ENCODE measurements at places on chromosomes 6 and 20.

- DNase-seq: no peak
Measured at GRCh38 chr6:90044833-90045381, 150.6 kb downstream of the GJA10 start.

GRCh38 chr6:16511040-16511660 lies 250.1 kb downstream of the ATXN1 start:
- no peak for DNase-seq

- DNase-seq: no peak
Measured at GRCh38 chr20:29740951-29741593, 1516.4 kb upstream of the DEFB115 start.

DNA sequence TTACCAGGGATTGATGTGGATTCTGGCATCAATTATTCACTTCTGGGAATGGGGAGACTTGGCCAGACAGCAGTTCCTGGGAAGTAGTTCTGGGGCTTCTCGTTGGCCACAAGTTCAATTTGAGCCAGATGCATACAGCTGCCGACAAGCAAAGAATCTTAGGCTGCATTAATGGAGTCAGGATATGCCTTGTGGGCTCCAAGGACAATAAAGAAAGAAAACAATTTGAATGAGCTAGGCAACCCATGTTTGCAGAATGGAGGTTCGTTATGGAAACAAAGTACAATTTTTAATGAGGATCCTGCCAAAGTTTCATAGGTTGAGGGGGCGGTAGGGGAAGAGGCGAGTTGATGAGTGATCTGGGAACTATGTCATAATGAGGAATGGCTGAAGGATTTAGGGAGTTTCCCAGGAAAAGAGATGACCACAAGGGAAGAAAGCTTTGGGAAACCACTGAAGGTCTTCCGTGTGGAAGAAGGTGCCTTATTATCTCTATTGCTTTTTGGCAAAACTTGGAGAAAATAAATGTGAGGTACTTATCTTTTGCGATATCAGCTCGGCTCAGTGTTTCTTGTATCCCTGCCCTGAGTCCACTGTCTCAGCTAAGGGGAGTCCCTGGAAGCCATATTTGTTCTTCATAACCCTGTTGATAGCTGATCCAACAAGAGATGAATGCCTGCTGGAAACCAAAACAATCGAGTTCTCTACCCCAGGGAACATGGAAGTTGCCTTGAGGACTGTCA lies 181.0 kb upstream of the ZNF217 start:
- DNase-seq: peak; percentile 70

GRCh38 chr20:7734216-7734615 lies 206.0 kb downstream of the HAO1 start:
- DNase-seq: no peak

DNA sequence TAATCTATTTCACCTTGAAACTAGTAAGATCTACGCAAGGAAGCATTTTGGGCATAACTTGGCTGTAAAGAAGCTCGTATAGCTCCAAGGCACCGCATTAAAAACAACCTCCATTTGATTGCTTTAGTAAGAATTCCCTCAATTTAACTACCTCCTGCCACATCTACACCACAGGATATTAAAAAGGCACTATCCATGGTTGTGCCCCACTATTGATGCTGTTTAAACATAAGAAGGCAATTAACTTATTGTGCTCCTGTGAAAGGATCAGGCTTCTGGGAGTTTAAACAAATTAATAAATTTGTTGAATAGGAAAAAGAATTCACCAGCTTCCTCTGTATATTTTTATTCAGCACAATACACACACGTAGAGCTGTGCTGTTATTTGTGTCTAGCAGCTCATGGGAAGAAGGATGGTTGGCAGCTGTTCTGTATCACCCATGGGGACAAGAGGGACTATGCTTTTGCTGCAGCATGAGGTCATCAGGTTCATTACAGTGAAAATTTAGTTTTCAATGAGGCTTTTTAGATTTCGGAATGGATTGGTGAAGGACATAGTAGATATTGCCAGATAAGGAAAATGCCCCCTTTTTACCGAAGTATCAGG lies 513.3 kb downstream of the HAO1 start:
- no peak for DNase-seq

- DNase-seq: no peak
Measured at GRCh38 chr20:61803915-61804751, 261.5 kb downstream of the TAF4 start.

- no peak for DNase-seq
Measured at GRCh38 chr6:17038316-17038715, 63.5 kb upstream of the STMND1 start.

DNA sequence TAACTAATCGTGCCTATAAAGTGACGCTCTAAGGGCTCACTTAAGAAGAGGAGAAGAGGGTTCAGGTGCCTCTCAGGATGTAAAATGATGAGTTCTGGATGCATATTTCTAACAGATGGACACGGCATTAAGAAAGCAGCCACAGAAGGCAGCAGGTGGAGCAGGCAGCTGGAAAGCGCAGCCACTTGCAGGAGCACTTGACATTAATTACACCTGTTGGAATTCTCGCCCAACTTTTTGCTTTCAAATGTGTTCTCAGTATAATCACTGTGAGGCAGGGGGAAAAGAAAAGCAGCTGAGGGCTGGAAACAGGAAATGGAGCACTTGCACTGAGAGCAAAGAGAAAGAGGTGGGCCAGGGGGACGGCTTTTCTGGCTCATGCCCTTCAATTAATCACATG lies 164.2 kb downstream of the NKAIN2 start:
- DNase-seq: no peak

GRCh38 chr6:162882801-162883481 lies 155.2 kb downstream of the PACRG start:
- no peak for DNase-seq

DNA sequence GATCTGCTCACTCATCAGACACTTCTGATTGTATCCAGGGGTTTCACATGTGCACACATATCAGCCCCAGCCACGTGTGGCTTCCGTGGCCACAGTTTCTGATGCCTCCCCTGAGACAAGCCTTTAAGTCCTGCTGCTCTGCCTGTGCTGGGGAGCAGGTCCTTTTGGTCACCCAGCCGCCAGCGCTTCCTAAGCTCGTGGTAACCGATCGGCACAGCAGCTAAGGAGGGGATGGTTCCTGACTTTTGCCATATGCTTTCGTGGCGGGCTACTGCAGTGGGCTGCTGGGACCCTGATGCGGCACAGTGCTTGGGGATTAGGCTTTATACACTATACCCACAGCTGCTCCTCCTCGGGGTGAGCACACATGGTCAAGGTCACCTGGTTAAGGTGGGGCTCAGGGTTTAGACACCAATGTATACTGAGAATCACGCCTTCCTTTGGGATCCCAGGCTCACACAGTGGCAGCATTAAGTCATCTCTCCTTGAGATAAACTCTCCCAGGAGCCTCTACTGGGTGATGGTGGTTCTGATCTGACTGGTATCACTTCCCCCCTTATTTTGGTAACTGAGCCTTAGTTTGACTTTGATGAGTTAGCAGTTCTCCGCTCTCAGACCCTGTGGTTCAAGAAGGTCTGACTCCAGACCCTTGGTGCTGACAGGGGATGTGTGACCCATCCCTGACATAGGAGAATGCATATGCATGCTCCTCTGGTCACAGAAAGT lies 85.9 kb upstream of the KCNG1 start:
- DNase-seq: no peak

- no peak for DNase-seq
Measured at GRCh38 chr20:40651151-40651550, 37.9 kb downstream of the MAFB start.

All from left hindlimb (tissue), 1 donor.